ENCODE measurements at places on chromosomes 11 and 22. TPM values are rescaled to one million over a fixed set of nuclear protein-coding genes. Genes with fewer than 3 reads are reported as not detected.

GRCh38 chr11:68181719-68182451 is 31.2 kb downstream of the KMT5B start:
- H3K27me3 ChIP-seq, result no peaks in the 10 kb centered on the region
- H3K27ac ChIP-seq, result no peak overlapping the region
- peaks cover 8% of the 10 kb centered on the region for H3K36me3 ChIP-seq
- peaks cover 4% of the 10 kb centered on the region for H3K4me1 ChIP-seq
- DNase-seq, result no peak

GRCh38 chr11:61534933-61535839 is 26.6 kb downstream of the LRRC10B start:
- no peak for DNase-seq
- H3K36me3 ChIP-seq, result no peaks in the 10 kb centered on the region
- no peaks in the 10 kb centered on the region for H3K4me1 ChIP-seq
- no peak overlapping the region for H3K4me3 ChIP-seq
- H3K27ac ChIP-seq, result no peak overlapping the region
- no peaks in the 10 kb centered on the region for H3K27me3 ChIP-seq

DNA sequence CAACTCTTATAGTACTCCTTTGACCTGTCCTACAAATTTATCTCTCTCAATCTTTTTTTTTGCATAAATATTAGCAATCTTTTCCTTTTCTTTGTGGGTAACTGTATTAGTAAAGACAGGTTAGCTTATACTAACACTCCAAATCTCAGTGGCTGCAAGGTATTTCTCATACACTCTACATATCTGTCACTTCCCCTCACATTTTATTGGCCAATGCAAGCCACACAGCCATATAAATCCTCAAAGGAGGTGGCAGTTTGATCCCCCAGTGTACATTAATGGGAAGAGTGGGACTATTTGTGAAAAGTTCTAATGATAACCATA is 42.6 kb upstream of the EED start:
- DNase-seq, result no peak
- H3K27ac ChIP-seq, result peak overlapping the region; percentile 53
- H3K4me1 ChIP-seq, result peaks cover 3% of the 10 kb centered on the region
- H3K27me3 ChIP-seq, result no peaks in the 10 kb centered on the region
- no peak overlapping the region for H3K4me3 ChIP-seq

GRCh38 chr11:68965901-68966853 is 14.6 kb downstream of the MRGPRD start:
- H3K36me3 ChIP-seq, result no peaks in the 10 kb centered on the region
- H3K27me3 ChIP-seq, result peaks cover 8% of the 10 kb centered on the region
- H3K4me1 ChIP-seq, result no peaks in the 10 kb centered on the region
- H3K4me3 ChIP-seq, result no peak overlapping the region
- H3K27ac ChIP-seq, result no peak overlapping the region
- DNase-seq, result no peak

DNA sequence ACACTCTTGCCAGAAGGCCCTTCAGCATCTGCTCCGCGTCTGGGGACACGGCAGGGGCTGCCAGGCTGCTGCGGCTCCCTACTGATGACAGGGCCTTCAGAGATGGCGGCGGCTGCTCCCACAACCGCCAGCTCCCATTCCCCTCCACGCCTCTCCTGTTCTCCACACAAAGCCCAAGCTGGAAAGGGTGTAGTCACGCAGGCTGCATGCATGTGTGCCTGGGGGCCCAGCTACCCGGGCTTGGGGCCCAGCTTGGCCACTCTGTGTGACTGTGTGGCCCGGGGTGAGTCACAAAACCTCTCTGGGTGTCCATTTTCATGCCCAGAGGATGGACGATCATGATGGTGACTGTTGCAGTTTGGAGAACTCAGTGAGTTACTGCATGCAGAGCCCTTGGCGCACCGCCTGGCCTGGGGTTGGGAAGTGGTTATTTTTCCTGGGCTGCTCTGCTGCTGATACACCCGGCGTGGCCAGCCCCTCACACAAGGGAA is 31.7 kb upstream of the PARVB start:
- H3K27ac ChIP-seq, result no peak overlapping the region
- H3K4me3 ChIP-seq, result no peak overlapping the region
- H3K36me3 ChIP-seq, result peaks cover 45% of the 10 kb centered on the region
- DNase-seq, result no peak

GRCh38 chr11:1791912-1792311 is 28.2 kb upstream of the CTSD start:
- no peak overlapping the region for H3K27ac ChIP-seq
- no peak for DNase-seq
- no peaks in the 10 kb centered on the region for H3K27me3 ChIP-seq
- H3K4me1 ChIP-seq, result no peaks in the 10 kb centered on the region

DNA sequence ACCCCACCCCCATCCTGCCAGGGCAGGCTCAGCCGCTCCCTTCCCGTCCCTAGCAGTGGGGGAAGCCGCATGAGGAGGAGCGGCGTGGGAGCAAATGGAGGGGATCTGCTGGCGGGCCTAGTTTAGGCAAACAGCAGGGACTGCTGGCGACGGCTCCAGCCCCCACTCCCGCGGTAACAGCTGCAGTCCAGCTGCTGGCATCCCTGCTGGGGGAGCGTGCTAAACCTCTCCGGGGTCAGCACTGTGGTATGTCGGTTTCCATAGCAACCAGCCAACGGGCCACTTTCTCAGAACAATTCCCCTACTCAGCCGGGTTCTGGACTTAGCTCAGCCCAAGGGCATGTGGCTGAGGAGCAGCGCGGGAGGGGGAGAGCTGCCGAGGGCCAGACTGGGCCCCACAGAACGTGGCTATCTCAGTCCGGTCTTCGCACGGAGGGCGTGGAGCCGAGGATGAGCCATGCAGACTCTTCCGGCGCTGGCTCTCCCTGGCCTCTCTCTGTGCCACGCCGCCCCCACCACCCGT is 98.8 kb downstream of the PKNOX2 start:
- H3K4me1 ChIP-seq, result peaks cover 9% of the 10 kb centered on the region
- DNase-seq, result no peak
- H3K4me3 ChIP-seq, result peak overlapping the region; percentile 37
- H3K27me3 ChIP-seq, result no peaks in the 10 kb centered on the region

GRCh38 chr11:76820184-76820566 is 37.0 kb downstream of the TSKU start:
- H3K36me3 ChIP-seq, result no peaks in the 10 kb centered on the region
- H3K27me3 ChIP-seq, result no peaks in the 10 kb centered on the region
- DNase-seq, result no peak
- H3K4me3 ChIP-seq, result no peak overlapping the region
- H3K4me1 ChIP-seq, result peaks cover 20% of the 10 kb centered on the region

DNA sequence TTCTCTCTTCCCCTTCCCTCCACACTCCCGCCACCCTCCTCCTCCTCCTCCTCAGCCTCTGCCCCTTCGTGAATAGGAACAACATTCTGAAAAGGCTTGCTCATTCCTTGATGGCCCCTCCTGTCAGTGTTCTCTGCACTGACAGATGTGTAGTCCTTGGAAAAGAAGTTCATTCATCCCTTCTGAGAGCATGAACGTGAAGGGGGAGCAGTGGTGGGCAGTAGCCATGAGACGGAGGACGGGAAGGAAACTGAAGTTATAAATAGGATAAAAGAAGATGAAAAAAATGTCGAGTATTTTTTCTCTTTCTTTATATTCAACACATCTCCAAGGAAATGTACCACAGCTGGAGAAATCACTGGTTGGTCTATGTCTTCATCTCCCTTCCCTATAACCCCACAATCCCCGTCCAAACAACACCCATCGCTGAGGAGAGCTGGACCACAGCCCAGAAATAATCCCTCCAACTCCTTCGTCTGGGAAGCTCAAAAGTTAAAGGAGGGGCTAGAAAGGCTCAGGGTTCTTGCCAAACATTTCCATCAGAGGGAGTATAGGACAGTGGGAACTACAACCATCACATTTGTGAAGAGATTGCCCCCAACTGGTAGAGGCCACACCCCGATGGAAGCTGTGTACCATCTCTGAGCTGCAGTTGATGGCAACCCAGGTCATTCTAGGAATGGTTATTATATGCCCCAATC is 33.5 kb downstream of the ETS1 start:
- H3K4me1 ChIP-seq, result peaks cover 29% of the 10 kb centered on the region
- no peak overlapping the region for H3K4me3 ChIP-seq
- H3K27ac ChIP-seq, result no peak overlapping the region
- peaks cover 10% of the 10 kb centered on the region for H3K27me3 ChIP-seq

DNA sequence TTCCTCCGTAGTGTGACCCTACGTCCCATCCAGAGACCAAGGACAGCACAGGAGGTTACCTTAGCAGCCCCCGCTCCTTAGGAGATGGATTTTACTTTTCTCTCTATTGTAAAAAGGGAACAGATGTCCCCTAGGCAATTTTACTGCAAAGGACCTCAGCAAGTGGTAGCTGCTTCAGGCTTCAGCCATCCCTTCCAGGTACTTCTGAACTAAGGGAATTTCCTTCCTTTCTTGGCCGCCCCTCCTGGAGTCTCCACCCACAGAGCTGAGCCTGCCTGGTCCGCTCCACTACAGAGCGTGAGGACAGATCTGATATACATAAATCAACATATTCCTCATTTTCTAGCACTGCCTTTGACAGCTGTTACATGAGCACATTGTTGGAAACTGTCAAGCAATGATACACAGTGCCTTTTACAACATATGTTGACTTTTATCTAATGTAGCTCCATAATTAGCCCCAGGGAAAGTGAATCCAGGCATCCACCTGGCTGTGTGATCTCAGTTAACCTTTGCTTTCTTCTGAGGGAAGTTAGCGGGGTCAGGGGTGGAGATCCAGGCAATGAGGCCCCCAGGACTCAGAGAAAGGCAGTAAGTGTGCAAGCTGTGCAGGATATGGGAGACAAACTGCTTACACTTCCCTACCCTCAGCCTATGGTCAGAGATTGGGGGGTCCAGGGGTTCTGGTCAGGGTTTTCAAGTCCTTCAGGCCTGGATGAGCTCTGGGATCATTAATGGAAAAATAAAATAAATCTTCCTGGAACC is 51.9 kb downstream of the SPATA19 start:
- no peaks in the 10 kb centered on the region for H3K36me3 ChIP-seq
- no peak overlapping the region for H3K27ac ChIP-seq
- no peak for DNase-seq
- H3K27me3 ChIP-seq, result no peaks in the 10 kb centered on the region
- H3K4me1 ChIP-seq, result no peaks in the 10 kb centered on the region

GRCh38 chr11:123330071-123330470 is 100.0 kb upstream of the GRAMD1B start:
- DNase-seq, result no peak
- no peaks in the 10 kb centered on the region for H3K36me3 ChIP-seq
- H3K27me3 ChIP-seq, result peaks cover 15% of the 10 kb centered on the region

DNA sequence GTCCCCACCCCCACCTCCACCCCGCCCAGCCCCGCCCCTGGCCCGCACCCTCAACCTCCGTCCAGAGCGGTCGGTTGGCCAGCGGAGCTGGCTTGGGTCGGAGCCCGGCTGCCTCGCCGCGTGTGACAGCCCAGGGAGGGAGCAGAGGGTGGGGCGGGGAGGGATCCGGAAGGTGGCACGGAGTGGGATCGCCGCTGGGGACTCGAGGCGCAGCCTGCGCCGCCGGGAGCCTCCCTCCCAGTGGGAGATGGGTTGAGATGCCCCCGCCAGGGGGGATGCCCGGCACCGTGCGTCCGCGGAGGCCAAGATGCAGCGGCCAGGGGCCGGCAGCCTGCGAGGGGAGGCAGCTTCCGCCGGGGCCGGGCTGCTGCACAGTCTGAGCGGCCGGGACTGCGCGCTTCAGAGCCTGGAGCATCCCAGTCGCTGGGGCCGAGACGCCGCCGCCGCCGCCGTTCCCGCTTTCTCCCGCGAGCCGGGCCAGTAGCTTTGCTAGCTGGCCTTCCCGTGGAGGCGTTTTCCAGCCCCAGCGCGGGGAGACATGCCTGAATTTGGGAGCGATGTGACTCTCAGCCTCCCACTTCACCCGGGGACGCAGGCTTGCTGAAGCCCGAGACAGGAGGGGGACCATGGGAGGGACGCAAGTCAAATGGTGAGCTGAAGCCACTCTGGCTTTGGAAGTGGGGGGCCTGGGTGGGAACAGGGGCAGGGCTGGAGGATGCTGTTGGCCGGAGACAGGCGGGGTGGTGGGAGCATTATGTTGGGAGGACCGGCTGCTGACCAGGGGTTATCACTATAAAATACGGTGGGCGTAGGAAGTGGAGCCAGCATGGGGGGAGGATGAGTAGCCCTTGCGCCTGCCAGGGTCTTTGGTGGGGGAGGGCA is 40.2 kb downstream of the DIXDC1 start:
- H3K4me1 ChIP-seq, result peaks cover 10% of the 10 kb centered on the region
- DNase-seq, result no peak
- peaks cover 6% of the 10 kb centered on the region for H3K36me3 ChIP-seq
- H3K27me3 ChIP-seq, result no peaks in the 10 kb centered on the region

- no peaks in the 10 kb centered on the region for H3K27me3 ChIP-seq
- no peak overlapping the region for H3K27ac ChIP-seq
- peaks cover 7% of the 10 kb centered on the region for H3K36me3 ChIP-seq
- DNase-seq, result no peak
Observed at GRCh38 chr11:68819362-68819761, 22.4 kb downstream of the CPT1A start.

DNA sequence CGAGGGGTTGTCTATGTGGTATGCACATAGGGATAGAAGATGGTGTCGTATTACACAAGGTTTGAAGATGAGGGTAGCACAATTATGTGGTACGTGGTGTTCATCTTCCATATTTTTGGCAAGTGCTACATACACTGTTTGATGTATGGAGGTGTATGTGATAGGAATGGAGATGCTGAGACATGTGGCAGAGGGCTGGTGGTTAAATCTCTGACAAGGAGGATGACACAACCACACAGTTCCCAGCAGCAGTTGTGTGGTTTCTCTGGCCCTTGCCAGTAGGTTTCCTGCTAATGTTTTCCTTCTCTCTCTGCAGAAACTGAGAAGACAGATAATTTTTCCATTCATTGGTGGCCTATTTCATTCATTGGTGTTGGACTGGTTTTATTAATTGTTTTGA is 17.0 kb downstream of the NCR3LG1 start:
- no peaks in the 10 kb centered on the region for H3K27me3 ChIP-seq
- H3K4me1 ChIP-seq, result no peaks in the 10 kb centered on the region
- no peak overlapping the region for H3K27ac ChIP-seq
- peaks cover 7% of the 10 kb centered on the region for H3K36me3 ChIP-seq
- H3K4me3 ChIP-seq, result no peak overlapping the region

The NOX4 gene
- not detected for total RNA-seq

The PNPLA5 gene
- not detected for total RNA-seq

The MRGPRG gene
- total RNA-seq, result not detected

The UFD1 gene
- 57.4 TPM for total RNA-seq

The MS4A15 gene
- not detected for total RNA-seq
